ENCODE measurements at places on chromosomes 5 and 9.

DNA sequence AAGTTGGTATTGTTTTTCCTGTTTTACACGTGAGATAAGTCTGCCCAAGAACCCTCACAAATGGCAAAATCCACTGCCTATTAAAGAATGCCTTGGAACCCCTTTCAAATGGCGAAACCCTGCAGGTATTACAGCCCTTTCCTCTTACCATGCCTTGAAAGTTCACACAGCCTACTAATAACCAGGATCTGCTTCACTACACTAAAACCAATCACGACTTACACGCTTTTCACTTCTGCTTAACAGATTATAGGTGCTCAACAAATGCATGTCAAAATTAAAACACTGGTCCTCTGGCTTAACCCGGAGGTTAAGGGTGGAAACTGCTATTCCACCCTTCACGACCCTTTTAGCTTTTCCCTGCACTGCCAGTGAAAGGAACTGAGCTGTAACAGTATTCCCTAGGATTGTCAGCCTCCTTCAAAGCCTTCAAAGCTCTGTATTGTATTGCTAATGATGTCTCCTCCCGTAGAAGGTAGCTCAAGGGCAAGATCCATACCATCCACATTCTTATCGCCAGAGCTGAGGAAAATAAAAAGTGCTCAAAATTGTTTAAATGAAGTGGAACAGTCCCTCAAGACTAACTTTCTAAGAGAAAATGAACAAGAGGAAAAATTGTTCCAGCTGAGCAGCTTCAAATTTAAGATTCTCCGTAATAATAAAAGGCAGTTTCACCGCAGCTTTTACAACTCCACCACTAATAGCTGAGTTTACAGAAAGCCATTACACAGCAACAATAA is 997 bp downstream of the AUH start:
- no peak for DNase-seq

DNA sequence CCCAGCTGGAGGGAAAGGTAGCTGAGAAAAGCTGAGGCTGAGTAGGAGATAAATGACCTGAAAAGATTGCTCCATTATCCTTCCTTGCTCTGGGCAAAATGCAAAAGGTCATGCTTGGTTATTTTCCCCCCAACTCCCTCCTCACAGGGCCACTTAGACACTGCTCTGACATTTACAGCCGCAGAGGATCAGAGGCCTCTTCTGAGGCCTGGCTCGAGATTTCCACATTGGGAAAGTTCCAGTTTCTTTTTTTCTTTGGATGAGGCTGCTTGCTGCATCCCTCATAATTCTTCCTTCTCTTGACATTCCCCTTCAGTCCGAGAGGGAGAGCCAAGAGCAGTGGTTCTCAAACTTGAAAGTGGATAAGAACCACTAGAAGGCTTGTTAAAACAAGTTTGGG is 60.1 kb upstream of the HSPA9 start:
- no peak for DNase-seq

GRCh38 chr5:87120518-87121303 is 147.0 kb upstream of the RASA1 start:
- no peak for DNase-seq

DNA sequence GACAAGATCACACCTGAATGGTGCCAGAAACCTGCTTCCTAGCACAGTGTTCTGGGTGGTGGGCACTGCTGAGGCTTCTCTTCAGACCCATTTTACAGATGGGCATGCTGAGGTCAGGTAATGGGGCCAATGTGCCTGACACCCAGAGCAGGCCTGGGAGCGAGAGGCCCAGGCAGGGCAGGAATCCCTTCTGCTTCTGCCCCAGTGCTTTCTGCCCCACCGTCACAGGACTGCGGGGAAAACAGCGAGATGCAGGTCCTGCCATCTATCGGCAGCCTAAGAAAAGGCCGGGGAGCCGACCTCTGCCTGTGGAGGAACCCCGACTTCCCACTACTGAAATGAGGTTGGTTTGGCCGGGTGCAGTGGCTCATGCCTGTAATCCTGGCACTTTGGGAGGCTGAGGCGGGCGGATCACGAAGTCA is 22.8 kb upstream of the RNU6ATAC start:
- no peak for DNase-seq

GRCh38 chr5:34483442-34484033 is 172.6 kb upstream of the RAI14 start:
- no peak for DNase-seq

DNA sequence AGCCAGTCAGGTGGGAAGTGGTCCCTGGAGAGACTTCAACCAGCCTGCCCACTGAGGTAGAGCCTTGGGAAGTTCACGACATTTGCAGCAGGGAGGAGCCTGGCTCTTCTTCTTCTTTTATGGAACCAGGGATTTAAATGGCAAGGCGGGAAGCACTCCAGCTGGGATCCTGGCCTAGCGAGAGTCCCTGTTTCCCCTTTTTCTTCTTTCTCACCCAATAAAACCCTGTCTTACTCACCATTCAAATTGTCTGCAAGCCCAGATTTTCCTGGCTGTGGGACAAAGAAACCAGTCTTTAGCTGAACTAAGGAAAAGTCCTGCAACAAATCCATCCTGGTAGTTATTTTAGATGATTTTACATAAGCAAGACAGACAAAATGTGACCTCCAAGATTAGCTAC is 503.7 kb downstream of the CDH10 start:
- DNase-seq, result no peak

GRCh38 chr9:121945849-121946248 is 147.3 kb downstream of the TTLL11 start:
- no peak for DNase-seq

GRCh38 chr9:24439456-24439855 is 106.2 kb downstream of the IZUMO3 start:
- no peak for DNase-seq

DNA sequence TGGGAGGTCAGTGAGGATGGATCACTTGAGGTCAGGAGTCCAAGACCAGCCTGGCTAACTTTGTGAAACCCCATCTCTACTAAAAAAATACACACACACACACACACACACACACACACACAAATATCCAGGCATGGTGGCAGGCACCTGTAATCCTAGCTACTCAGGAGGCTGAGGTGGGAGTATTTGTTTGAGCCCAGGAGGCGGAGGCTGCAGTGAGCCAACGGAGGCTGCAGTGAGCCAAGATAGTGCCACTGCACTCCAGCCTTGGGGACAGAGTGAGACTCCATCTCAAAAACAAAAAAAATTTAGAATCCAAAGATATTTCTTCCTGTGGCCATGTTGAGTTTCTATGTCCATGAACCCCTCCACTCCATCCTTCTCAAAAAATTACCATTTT is 21.5 kb upstream of the CDC23 start:
- DNase-seq, result no peak

- no peak for DNase-seq
Observed at GRCh38 chr9:127277099-127277498, 12.5 kb downstream of the GARNL3 start.

DNA sequence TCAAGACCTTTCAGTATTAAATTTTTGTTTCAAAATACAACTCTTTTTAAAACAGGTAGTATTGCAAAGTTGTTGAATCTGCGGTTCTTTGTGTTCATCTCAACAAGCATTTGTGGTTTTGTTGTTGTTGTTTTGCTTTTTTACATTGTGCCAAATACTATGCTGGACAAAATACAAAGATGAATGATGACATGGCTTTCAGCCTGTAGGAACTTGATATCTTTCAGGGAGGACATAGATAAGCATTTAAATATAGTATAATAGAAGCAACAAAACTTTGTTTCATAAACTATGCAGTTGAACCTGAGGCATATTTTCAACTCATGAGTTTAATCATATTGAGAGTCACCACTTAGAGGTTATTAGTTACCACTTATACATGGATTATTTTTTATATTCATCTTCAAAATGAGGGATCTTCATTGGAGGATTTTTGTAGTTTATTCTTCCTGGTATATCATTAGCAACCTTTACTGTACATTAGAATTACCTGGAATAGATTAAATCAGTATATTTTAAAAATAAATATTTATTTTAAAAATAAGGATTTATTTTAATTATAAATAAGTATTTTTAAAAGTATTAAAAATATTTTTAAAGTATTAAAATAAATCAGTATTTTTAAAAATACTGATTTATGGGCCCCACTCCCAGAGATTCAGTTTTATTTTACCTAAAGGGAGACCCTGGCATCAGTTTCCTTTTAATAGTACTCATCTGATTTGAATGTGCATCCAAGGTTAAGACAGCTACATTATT is 42.9 kb downstream of the KIF2A start:
- DNase-seq, result no peak

GRCh38 chr9:93576258-93577077 is at the start of gene PHF2:
Gene PHF2 (plus strand): TSS chr9:93576584. CDS start chr9:93576774, 190 bp downstream.
- peak; percentile 49 for DNase-seq

DNA sequence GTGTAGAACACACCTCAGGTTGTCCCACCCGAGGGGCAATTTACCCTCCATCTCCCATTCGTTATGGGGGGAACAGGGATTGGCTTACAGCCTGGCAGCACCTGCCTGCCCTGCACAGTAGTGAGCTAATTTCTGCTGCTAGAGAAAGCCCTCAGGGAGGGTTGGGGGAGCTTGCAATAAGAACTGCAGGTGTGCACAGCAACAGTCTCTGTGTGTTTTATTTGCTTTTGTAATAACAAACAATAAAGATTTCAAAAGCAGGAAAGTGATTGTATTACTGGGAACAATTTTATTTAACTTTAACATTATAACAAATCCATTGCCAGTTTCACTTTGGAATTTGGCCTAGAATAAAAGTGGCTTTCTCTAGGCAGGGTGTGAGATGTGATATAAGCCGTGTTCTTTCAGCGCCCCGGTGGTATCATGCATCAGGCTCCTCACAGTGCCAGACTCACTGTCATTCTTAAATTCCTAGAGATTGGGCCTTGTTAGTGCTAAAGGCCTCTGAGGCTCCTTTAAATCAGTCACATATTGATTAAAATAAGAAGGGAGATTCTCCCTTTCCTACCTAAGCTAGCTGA is 81.1 kb downstream of the RMI1 start:
- DNase-seq, result no peak

DNA sequence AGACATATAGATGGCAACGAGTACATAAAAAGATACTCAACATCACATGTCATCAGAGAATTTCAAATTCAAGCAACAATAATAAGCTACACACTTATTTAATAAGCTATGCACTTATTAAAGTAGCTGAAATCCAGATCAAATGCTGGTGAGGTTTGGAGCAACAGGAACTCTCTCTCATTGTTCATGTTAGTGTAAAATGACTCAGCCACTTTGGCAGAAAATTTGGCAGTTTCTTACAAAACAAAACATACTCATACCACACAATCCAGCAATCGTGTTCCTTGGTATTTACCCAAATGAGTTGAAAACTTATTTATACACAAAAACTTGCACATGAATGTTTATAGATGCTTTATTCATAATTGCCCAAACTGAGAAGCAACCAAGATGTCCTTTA is 131.5 kb upstream of the NFIL3 start:
- DNase-seq, result no peak

DNA sequence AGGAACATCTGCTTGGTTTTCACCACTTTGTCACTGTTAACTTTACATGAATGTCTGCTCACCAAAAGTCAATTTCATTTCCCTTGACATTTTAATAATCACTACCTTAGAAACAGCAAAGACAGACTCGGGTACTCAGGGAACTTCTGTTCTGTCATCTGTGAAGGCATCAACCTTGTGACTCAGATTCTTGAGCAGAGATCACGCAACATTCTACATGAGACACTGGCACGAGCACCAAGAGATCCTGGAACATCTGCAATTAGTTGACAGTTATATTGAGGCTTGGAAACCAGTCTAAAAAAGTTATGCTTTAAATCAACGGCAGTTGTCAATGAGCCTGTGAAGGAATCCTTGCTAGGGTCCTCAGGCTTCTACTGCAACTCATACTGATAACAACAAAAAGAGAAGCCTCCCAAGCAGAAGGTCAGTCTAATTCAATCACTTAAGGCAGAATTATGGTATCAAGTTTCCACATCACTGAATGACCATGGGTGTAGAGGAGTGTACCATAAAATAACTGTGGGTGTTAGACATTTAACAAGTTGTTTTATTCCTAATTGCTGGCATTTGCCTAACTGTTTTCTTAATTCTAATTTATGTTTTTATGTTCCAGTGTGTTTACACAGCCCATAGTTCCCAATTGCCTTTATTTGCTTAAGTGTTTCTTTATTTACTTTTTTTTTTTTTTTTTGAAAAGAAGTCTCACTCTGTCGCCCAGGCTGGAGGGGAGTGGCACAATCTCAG is 3.3 kb upstream of the PBX3 start:
- DNase-seq, result no peak

DNA sequence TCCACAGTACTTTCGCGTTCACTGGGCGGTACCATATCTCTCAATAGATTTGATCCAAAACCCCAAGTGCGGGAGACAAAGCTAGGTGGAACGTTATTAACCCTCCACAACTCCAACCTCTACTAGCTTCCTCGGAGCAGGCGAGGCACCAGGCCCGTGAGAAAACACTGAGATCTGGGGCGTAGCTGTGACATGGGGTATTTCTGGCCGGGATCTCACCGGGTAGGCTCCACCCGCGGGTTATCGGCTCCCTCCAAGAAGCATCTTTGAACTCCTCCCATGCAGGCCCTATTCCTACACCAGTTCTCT is 350 bp upstream of the SLC25A46 start:
- peak; percentile 54 for DNase-seq

DNA sequence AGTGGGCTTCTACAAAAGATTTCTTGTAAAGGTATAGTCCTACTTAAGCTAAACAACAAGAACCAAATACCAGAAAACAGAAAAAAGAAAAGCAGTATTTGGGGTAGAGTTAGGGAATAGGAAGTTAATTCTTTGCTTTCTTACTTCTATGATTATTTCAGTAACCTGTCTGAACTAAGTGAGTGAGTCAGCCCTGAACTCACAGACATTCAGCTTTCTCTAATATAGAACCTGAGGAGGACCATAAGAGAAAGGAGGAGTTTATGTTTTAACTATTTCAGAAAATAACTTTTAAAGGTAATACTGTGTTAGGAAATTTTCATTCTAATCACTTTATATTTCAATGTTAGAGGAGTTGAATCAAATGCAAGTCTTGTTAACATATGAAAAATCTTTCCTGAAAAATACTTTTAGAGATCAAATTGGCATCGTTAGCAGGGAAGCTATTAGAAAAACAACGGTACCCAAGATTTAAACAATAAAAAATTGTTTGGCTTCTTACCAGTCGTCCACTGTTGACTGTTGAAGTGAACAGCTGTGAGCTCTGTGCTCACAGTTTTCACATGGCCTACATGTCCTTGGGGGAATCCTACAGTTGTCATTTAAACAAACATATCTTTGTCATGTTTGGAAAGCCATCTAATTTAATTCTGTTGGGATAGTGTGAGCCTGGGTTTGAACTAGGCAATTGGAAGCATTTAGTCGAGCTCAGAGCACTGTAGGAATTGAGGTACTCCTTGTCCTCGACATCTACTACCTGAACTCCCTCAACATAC is 19.9 kb upstream of the ZFAND5 start:
- no peak for DNase-seq

DNA sequence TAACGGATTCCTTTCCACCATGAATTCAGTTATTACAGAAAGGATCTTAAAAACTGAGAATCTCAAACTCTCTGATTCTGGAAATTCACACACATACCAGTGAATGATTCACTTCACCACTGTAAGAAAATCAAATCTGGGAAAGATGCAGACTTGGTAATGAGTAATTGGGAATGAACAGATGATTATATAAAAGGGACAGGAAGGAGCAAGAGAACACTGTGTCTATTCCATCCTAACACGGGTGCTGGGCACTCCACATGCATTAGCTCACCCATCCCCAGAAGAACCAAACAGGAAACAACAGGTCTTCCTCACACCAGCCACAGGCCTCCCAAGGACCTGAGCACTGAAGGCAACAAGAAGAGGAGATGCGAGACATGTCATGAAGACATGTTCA is 74.8 kb upstream of the ZNF622 start:
- DNase-seq, result no peak

All from HuH-7 (cell line).